Uterus (tissue), 4 donors: ENCODE measurements at places on chromosomes 11 and 22.

GRCh38 chr11:29231991-29232390, 784.8 kb downstream of the KCNA4 start:
- no peaks in the 10 kb centered on the region for H3K4me1 ChIP-seq
- no peak overlapping the region for H3K27ac ChIP-seq
- H3K4me3 ChIP-seq: no peak overlapping the region
- no peaks in the 10 kb centered on the region for H3K36me3 ChIP-seq
- H3K27me3 ChIP-seq: no peaks in the 10 kb centered on the region

- peaks cover 11% of the 10 kb centered on the region for H3K27me3 ChIP-seq
- no peak overlapping the region for H3K27ac ChIP-seq
- DNase-seq: no peak
- no peak overlapping the region for H3K4me3 ChIP-seq
- H3K36me3 ChIP-seq: no peaks in the 10 kb centered on the region
- H3K4me1 ChIP-seq: no peaks in the 10 kb centered on the region
Measured at GRCh38 chr22:17117890-17118289, 3.3 kb downstream of the TMEM121B start.

GRCh38 chr11:84922212-84922805, 704.8 kb downstream of the DLG2 start:
- H3K27me3 ChIP-seq: no peaks in the 10 kb centered on the region
- H3K36me3 ChIP-seq: no peaks in the 10 kb centered on the region
- H3K4me1 ChIP-seq: no peaks in the 10 kb centered on the region
- H3K27ac ChIP-seq: no peak overlapping the region
- DNase-seq: no peak

- no peaks in the 10 kb centered on the region for H3K27me3 ChIP-seq
- peaks cover 20% of the 10 kb centered on the region for H3K4me1 ChIP-seq
- H3K27ac ChIP-seq: peak overlapping the region; percentile 97
- H3K36me3 ChIP-seq: no peaks in the 10 kb centered on the region
Measured at GRCh38 chr11:45212566-45213315, 66.3 kb downstream of the PRDM11 start.

GRCh38 chr11:44494785-44495184, 70.7 kb upstream of the CD82 start:
- DNase-seq: no peak
- peaks cover 3% of the 10 kb centered on the region for H3K4me1 ChIP-seq

DNA sequence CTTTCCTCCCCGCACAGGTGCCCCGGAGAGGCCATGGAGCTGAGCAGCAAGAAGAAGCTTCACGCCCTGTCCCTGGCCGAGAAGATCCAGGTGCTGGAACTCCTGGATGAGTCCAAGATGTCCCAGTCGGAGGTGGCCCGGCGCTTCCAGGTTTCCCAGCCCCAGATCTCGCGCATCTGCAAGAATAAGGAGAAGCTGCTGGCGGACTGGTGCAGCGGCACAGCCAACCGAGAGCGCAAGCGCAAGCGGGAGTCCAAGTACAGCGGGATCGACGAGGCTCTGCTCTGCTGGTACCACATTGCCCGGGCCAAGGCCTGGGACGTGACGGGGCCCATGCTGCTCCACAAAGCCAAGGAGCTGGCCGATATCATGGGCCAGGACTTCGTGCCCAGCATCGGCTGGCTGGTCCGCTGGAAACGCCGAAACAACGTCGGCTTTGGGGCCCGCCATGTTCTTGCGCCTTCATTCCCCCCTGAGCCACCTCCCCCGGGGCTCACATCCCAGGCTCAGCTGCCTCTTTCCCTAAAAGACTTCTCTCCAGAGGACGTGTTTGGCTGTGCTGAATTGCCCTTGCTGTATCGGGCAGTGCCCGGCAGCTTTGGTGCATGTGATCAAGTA, 1.3 kb downstream of the TIGD3 start:
- peaks cover 22% of the 10 kb centered on the region for H3K4me1 ChIP-seq
- peak; percentile 36 for DNase-seq
- H3K36me3 ChIP-seq: no peaks in the 10 kb centered on the region
- peak overlapping the region; percentile 59 for H3K4me3 ChIP-seq

DNA sequence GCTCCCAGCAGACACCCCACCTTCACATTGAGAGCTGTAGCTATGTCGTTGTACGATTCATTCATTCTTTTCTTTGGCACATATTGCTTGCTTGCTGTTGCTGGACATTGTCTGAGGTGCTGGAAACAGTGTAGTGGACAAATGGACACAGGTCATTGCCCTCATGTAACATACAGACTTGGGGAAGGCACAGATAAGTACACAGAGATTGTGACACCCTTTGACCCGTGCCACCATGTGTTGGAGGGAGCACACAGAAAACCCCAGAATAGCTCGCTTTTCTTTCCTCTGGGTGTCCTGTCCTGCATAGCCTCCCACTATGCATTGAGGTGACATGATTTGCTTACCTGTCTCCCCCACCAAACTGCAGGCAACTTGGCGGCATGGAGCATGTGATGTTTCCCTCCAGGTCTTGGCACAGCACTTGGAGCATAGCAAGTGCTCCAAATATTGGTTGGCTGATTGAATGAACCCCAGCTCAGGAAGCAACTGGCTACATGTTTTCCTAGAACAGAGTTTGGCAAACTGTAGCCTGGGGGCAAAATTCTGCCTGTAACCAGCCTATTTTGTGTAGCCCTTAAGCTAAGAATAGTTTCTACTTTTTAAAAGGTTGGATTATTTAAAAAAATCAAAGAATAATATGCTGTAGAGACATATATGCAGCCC, 30.9 kb upstream of the NECTIN1 start:
- H3K27me3 ChIP-seq: no peaks in the 10 kb centered on the region
- no peaks in the 10 kb centered on the region for H3K4me1 ChIP-seq
- no peak overlapping the region for H3K4me3 ChIP-seq
- no peaks in the 10 kb centered on the region for H3K36me3 ChIP-seq
- DNase-seq: no peak
- no peak overlapping the region for H3K27ac ChIP-seq

DNA sequence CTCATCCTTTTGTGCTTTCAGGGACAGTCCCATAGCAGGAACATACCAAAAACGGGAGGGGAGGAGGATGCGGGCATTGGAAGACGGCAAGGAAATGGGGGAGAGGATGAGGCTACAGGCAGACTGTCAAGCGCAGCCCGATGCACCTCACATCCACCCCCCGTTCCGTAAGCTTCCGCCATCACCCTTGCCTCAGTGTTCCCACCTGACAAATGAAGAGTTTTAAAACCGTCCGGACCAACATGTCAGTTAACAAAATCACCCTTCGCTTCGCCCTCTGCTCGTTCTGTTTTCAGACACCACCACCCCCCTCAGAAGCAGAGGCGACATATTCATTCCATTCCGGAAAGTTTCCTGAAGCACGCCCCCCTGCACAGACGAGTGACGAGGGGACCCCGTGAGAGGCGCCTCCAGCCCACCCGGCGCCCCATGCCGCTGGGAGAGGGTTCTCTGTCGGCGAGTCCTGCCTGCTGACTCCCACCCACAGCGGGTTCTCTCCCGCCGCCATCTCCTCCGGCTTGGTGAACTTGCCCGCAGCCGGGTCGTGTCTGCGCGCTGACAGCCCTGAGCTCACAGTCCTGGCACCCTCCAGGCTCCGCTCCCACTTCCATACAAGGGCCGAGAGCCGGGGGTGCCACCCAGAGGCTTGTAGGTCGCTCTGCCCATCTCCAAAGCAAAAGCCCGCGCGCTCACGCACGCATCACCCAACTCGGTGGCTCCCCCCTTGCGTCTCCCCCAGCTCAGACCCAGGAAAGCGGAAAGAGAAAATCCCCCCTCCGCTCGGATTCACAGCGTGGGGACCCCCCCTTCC, 1.5 kb downstream of the IGSF9B start:
- H3K27ac ChIP-seq: peak overlapping the region; percentile 79
- peak overlapping the region; percentile 49 for H3K4me3 ChIP-seq
- no peaks in the 10 kb centered on the region for H3K27me3 ChIP-seq
- H3K4me1 ChIP-seq: peaks cover 4% of the 10 kb centered on the region
- DNase-seq: peak; percentile 74

DNA sequence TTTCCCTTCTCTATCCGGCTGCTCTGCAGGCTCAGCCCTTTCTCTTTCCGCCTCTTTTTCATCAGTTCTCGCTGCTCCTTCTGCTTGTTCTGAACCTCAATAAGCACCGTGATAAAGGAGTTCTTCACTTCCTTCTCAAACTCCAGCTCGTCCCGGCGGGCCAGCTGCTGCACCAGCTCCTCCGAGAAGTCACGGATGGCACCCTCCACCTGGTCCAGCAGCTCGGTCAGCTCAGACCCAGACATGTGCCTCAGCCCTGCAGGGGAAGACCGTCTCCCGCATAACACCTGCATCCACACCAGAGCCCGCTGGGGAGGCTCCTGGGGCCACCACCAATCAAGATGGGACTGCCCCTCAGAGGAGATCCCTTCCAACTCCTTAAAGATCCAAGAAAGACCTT, 40.2 kb downstream of the FEZ1 start:
- no peak for DNase-seq
- H3K27ac ChIP-seq: no peak overlapping the region
- H3K27me3 ChIP-seq: no peaks in the 10 kb centered on the region

DNA sequence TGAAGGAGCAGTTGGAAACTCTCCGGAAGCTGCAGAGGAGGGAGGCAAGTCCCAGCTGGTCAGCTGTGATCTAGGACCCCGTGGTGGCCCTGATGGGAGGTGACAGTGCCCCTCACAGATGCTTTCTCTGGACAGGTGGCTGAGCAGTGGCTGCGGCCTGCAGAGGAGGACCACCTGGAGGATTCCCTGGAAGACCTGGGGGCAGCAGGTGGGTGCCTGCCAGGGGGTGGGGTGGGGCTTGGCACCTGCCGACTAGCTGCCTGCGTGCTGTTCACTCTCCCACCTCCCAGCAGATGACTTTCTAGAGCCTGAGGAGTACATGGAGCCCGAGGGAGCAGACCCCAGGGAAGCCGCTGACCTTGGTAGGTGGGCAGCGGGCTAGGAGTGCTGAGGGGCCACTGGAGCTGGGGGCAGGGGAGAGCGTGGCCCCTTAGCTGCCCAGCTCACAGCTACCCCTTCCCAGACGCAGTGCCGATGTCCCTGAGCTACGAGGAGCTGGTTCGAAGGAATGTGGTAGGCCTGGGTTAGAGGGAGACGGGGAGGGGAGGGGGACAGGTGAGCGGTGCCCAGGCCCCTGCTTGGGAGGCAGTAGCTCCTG, 3.1 kb downstream of the SCO2 start:
- DNase-seq: no peak
- no peak overlapping the region for H3K27ac ChIP-seq
- H3K27me3 ChIP-seq: no peaks in the 10 kb centered on the region
- H3K36me3 ChIP-seq: no peaks in the 10 kb centered on the region
- no peaks in the 10 kb centered on the region for H3K4me1 ChIP-seq

DNA sequence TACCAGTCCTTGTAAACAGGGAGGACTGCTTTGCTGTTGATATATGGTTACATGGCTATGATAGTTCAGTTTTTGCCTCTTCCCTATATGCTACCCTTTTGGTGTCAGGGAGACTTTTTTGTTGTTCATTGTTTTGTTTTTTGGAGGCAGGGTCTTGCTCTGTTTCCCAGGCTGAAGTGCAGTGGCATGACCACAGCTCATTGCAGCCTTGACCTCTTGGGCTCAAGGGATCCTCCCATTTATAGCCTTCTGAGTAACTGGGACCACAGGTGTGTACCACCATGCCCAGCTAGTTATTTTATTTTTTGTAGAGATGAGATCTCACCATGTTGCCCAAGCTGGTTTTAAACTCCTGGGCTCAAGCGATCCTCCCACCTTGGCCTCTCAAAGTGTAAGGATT, 38.6 kb upstream of the SPTBN2 start:
- H3K27me3 ChIP-seq: no peaks in the 10 kb centered on the region
- H3K4me3 ChIP-seq: no peak overlapping the region
- H3K36me3 ChIP-seq: no peaks in the 10 kb centered on the region
- DNase-seq: no peak

- H3K36me3 ChIP-seq: no peaks in the 10 kb centered on the region
- peak overlapping the region; percentile 50 for H3K27ac ChIP-seq
- DNase-seq: peak; percentile 32
- H3K27me3 ChIP-seq: no peaks in the 10 kb centered on the region
- H3K4me1 ChIP-seq: no peaks in the 10 kb centered on the region
Measured at GRCh38 chr11:115759622-115760460, 255.6 kb upstream of the CADM1 start.

GRCh38 chr11:75113030-75113429, 16.4 kb upstream of the OR2AT4 start:
- no peak overlapping the region for H3K27ac ChIP-seq
- no peaks in the 10 kb centered on the region for H3K27me3 ChIP-seq
- no peak overlapping the region for H3K4me3 ChIP-seq
- no peaks in the 10 kb centered on the region for H3K4me1 ChIP-seq
- no peaks in the 10 kb centered on the region for H3K36me3 ChIP-seq

DNA sequence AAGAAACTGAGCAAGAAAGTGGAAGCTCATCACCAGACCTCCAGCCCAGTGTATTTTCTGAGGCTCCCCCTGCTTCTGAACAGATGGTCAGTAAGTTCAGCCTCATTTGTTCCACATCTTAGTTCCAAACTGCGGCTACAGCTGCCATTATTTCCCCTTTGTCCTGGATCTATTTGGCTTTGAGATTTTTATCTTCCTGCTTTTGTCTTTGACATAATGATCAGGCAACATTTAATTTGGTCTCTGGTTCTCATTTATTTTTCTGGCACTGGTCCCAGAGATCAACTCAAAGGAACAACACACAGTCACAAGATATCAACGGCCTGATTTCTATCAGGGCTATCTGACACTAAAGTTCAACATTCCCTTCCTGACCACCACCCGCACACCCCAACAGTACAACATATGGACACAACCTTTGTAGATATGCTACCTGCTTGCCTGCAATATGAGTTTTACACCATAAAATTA, 137.5 kb downstream of the FAM76B start:
- H3K4me1 ChIP-seq: no peaks in the 10 kb centered on the region
- no peak overlapping the region for H3K27ac ChIP-seq
- no peak overlapping the region for H3K4me3 ChIP-seq
- H3K36me3 ChIP-seq: no peaks in the 10 kb centered on the region

DNA sequence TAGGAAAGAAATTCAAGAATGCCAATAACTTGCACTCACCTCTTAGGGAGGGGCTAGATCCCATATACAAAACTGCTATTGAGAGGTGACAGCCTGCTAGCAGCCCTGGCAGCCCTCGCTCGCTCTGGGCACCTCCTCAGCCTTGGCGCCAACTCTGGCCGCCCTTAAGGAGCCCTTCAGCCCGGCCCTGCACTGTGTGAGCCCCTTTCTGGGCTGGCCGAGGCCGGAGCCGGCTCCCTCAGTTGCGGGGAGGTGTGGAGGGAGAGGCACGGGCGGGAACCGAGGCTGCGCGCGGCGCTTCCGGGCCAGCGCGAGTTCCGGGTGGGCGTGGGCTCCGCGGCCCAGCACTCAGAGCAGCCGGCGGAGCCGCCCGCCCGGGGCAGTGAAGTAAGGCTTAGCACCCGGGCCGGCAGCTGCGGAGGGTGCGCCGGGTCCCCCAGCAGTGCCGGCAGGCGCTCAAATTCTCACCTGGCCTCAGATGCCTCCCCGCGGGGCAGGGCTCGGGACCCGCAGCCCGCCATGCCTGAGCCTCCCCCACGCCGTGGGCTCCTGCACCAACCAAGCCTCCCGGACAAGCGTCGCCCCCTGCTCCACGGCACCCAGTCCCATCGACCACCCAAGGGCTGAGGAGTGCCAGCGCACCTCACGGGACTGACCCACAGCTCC, 329.9 kb downstream of the FAM181B start:
- H3K4me3 ChIP-seq: no peak overlapping the region
- H3K27me3 ChIP-seq: no peaks in the 10 kb centered on the region
- no peaks in the 10 kb centered on the region for H3K36me3 ChIP-seq
- DNase-seq: no peak
- no peak overlapping the region for H3K27ac ChIP-seq

GRCh38 chr22:31683181-31684105, 21.4 kb upstream of the PISD start:
- no peak overlapping the region for H3K4me3 ChIP-seq
- no peak overlapping the region for H3K27ac ChIP-seq
- H3K27me3 ChIP-seq: no peaks in the 10 kb centered on the region
- H3K36me3 ChIP-seq: no peaks in the 10 kb centered on the region
- H3K4me1 ChIP-seq: peaks cover 6% of the 10 kb centered on the region
